ENCODE measurements at places on chromosomes 2 and 18.

DNA sequence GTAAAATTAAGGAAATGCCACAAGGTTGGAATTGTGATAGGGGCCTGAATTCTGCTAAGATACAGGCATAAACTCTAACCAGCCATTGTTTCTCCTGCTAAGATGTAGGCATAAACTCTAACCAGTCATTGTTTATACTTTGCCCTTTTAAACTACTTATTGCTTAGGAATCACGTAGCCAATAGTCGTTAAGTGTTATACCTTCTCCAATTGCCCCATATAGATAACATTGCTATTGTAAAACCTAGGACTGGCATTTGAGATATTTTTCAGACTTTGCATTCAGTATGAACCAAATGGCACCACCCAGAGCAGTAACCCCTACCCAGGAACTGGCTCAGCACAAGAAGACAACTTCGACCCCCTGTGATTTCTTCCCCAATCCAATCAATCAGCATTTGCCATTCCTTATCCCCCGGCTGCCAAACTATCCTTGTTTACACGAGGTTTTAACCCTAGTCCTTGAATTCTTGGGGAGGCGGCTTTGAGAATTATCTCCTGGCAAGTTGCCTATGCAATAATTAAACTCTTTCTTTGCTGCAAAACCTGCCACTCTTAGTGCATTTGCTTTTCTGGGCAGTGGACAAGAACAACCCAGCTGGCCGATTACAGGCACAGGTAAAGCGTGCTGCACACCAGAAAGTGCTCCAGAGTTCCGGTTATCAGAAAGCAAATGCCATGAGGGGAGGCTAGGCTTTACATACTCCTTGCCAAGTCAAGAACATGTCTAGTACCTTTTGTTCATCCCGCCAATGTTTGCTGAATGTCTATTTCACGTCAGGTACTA is 167.6 kb downstream of the LAMA1 start:
- DNase-seq: no peak

DNA sequence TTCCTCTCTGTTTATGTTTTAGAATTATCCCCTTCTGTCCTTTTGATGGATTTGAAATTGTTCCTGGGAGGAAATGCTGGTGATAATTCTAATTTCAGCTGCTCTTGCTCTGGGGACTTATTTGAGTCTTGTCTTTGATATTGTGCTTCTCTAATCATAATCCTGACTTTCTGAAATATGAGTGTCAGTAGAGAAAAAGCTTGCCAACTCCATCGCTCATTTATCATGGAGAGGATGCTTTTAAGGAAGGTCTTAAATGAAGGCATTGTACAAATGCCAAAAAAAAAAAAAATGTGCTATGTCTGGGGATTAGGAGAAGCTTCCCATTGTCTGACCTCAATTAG is 159.5 kb downstream of the NYAP2 start:
- DNase-seq: no peak

- no peak for DNase-seq
Observed at GRCh38 chr2:44290261-44290660, 15.0 kb downstream of the SLC3A1 start.

- DNase-seq: no peak
Observed at GRCh38 chr2:235523021-235523420, 29.2 kb downstream of the AGAP1 start.

DNA sequence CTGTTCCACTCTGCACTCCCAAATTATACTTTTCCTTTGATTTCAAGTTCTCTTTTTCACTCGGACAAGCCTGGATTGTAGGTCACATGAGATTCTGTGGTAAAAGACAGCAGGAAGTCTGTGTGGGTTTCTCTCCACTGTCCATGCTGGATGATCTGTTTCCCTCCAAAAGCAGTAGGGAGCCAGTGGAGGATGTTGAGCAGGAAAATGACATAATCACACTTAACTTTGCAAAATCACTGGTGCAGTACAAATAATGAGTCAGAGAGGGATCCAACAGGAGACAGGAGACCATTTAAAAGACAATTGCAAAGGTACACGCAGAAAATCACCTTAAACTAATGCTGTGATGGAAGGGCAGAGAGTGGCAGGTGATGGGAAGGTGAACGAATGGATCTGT is 301.3 kb downstream of the ZNF407 start:
- no peak for DNase-seq

- DNase-seq: no peak
Observed at GRCh38 chr2:225355788-225356187, 43.7 kb upstream of the NYAP2 start.

GRCh38 chr2:332592-332991 is 44.7 kb upstream of the ALKAL2 start:
- no peak for DNase-seq

- no peak for DNase-seq
Observed at GRCh38 chr2:200658278-200658864, 72.6 kb downstream of the AOX1 start.

DNA sequence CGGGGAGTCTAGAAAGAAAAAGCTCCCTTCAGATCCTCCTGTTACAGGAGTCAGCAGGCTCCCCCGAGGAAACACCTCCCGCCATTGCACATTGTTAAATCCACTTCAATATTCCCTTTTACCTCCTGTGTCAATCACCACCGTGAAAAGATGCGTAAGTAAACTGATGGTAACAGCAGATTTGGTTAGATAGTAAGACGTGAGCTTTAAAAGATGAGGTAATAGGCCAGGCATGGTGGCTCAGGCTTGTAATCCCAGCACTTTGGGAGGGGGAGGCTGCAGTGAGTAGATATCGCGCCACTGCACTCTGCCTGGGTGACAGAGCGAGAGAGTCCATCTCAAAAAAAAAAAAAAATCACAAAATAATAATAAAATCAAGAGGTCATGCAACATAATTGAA is 15.2 kb upstream of the NCL start:
- DNase-seq: no peak

GRCh38 chr2:154698721-154699574 is 453 bp downstream of the KCNJ3 start:
- no peak for DNase-seq

GRCh38 chr2:31877008-31877407 is 133.8 kb downstream of the MEMO1 start:
- no peak for DNase-seq

DNA sequence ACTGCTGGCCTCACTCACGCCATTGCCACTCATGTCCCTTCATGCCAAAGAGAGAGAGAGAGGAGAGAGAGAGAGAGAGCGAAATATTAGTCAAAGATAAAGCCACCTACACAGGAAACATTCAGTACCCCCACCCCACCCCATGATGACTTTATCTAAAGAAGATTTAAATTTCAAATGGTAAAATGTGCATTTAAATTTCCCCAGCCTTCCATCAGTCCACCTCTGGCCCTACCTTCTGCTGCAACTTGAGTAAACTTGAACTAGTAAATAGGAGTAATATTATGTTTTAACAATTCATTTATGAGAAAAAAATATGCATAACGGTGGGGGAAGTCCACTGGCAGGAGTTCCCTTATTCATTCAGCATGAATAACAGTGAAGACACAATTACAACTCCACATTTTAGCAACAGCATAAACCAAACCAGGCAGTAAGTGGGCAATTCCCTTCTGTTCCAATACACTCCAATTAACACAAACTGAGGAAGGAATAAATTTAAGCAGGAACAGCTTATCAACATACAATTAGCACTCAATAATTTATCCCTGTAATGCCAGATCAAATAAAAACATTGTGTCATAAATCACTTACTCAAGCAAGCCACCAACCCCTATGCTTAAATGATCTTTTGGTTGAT is 264.2 kb downstream of the LNPK start:
- DNase-seq: no peak

DNA sequence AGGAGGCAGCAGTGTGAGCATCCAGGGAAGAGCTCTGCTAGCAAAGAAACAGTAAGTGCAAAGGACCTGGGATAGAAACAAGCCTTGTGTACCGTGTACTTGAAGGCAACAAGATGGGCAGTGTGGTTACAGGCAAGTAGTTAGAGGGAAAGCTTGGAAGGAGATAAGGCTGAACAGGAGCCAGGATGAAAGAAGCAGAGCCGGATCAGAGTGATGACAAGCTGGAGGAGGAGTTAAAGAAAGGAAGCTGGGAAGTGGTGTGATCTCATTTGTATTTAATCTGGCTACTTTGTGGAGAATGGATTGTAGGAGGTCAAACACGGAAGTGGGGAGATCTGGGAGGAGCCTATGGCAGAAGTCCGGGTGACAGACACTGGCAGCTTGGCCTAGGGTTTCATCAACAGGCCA is 44.7 kb upstream of the VPS54 start:
- no peak for DNase-seq

- DNase-seq: no peak
Observed at GRCh38 chr2:152016181-152017120, 82.4 kb downstream of the CACNB4 start.

GRCh38 chr18:31789409-31789808 is 28.7 kb upstream of the SLC25A52 start:
- no peak for DNase-seq

DNA sequence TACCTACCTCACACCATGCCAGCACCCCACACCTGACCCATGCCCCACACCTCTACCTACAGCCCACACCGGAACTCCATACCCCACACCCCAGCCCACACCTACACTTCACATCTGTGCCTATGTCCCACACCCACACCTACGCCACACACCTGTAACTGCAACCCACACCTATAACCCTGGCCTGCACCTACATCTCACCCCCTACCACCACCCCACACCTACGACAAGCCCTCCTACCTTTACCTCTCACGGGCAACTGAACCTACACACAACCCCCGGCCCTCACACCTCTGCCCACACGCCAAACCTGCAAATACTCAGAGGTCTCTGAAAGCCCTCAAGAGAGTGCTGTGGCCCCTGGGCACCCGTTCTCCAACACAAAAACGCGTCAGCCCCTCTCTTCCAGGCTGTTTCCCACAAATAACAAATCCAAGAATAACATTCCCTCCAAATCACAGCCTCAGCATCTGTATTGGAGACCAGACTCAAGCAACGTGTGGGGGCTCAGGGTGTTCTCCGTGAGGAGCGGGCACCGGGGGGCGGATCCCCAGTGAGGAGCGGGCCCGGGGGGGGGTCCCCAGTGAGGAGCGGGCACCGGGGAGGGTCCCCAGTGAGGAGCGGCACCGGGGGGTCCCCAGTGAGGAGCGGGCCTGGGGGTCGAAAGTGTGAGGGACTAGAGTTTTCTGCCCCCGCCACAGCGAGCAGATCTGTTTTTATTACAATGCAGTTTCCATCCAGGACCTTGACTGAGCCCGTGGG is 33.4 kb downstream of the SLC66A2 start:
- no peak for DNase-seq

DNA sequence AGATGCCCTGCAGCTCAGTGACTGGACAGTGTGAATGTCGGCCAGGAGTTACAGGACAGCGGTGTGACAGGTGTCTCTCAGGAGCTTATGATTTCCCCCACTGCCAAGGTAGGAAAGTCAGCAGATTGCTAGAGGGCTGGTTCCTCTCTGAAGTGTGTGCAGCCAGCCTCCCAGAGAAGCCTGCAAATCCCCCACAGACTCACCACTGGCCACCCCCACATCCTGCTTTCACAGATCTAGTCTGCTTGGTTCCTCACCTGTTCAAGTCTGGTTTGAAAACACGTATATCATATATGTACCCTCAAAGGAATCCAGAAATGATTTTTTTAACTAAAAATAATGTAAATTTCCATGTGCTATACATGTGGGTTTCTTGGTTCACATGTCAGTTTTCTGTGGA is 121.1 kb downstream of the LAMA3 start:
- DNase-seq: no peak

GRCh38 chr2:160246356-160246755 is 46.3 kb upstream of the ITGB6 start:
- DNase-seq: no peak

DNA sequence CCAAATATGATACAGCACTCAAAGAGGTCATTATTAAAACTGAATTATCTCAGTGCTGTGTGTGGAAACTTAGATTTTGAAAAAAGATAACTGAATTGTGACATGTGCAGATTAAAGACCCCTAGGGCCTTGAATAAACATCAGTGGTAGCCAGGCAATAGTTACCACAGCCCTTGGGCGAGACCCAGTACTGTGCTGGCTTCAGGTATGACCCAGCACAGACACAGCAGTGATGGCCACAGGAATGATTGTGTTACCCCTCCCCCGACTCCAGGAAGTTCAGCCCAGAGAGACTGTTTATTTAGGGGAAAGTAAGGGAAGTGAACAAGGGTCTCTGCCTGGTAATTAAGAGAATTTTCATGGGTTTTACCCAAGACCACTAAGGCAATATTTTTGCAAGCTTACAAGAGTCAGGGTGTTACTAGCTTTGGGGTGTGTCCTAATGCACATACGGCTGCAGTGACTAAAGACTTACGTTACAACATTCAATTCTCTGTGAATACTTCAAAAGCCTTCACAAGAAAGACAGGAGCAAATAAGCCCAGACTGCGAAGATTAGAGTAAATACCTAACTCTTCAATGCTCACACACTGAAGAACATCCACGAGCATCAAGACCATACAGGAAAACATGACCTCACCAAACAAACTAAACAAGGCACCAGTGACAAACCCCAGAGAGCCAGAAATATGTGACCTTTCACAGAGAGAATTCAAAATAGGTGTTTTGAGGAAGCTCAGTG is 28.2 kb upstream of the ITGAV start:
- no peak for DNase-seq

- DNase-seq: no peak
Observed at GRCh38 chr18:13003466-13003896, 12.3 kb downstream of the CEP192 start.

- no peak for DNase-seq
Observed at GRCh38 chr2:111168528-111169239, 48.0 kb downstream of the BCL2L11 start.

GRCh38 chr2:96393989-96394761 is 58.6 kb downstream of the NCAPH start:
- no peak for DNase-seq

GRCh38 chr2:45287045-45287444 is 277.8 kb upstream of the SIX2 start:
- no peak for DNase-seq

DNA sequence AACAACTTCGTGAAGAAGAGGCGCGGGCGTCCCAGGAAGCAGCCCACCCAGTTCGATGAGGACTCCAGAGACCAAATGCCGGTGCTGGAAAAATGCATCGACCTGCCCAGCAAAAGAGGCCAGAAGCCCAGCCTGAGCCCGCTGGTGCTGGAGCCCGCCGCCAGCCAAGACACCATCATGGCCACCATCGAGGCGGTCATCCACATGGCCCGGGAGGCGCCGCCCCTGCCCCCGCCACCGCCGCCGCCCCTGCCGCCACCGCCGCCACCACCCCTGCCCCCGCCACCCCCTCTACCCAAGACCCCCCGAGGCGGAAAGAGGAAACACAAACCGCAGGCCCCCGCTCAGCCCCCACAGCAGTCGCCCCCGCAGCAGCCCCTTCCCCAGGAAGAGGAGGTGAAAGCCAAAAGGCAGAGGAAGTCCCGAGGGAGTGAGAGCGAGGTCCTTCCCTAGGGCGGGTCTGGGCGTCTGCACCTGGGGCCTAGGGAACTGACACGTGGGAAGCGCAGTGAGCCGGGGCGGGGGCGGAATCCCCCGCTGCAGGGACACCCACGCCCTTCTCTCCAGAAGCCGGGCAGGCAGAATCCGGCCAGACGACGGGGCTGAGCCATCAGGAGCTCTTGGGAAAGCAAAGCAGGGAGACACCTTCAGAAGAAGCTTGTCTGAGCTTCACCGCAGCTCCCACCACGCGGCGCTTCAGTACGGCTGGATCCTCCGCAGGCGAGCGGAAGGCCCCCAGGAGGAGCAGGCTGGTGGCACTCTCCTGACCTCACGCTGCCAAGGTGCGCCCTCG is 382.8 kb downstream of the SETBP1 start:
- no peak for DNase-seq

Data from left renal pelvis (tissue), 4 donors.